ENCODE measurements at places on chromosomes 2 and 18.

DNA sequence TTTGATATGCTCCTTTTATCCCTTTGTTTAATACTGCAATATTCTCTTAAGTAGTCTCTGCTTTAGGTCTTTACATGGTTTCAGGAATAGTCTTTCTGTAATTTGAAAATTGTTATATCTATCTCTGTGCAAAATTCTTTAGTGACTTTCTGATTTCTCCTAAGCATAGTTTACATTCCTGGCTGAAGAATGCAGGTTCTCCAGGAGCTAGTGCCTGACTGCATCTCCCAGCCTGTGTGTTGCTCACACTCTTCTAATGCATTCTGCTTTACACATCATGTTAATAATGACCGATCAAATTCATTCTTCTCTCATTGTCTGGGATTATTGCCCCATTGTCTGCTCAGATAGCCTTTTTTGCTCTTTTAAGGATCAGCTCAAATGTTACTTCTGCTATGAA, 1349.2 kb downstream of the DSC3 start:
- H3K27ac ChIP-seq: no peak overlapping the region
- DNase-seq: no peak
- H3K4me1 ChIP-seq: no peaks in the 10 kb centered on the region

DNA sequence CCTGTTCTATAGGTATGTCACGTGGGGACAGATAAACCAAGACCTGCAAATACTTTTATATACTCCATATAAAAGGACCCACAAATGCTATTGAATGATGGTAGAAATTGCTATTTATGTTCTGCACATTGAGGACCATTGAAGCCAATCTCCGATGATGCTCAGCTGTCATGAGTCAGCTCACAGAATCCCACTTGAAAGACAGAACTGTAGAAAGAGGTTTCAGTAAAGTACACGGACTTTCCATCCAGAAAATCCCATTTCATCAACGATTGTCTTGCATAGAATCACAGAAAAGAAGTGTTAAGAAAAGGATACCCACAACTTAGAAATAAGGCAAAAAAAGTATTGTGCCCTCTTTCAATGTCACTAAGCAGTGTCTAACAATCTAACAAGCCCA, 169.0 kb upstream of the COPS8 start:
- H3K4me1 ChIP-seq: no peaks in the 10 kb centered on the region
- H3K36me3 ChIP-seq: no peaks in the 10 kb centered on the region
- no peak overlapping the region for H3K27ac ChIP-seq
- H3K27me3 ChIP-seq: no peaks in the 10 kb centered on the region

- H3K27ac ChIP-seq: no peak overlapping the region
- no peak overlapping the region for H3K4me3 ChIP-seq
- no peak for DNase-seq
These were observed 903.0 kb upstream of the DDX18 start for GRCh38 chr2:116911540-116911939.

DNA sequence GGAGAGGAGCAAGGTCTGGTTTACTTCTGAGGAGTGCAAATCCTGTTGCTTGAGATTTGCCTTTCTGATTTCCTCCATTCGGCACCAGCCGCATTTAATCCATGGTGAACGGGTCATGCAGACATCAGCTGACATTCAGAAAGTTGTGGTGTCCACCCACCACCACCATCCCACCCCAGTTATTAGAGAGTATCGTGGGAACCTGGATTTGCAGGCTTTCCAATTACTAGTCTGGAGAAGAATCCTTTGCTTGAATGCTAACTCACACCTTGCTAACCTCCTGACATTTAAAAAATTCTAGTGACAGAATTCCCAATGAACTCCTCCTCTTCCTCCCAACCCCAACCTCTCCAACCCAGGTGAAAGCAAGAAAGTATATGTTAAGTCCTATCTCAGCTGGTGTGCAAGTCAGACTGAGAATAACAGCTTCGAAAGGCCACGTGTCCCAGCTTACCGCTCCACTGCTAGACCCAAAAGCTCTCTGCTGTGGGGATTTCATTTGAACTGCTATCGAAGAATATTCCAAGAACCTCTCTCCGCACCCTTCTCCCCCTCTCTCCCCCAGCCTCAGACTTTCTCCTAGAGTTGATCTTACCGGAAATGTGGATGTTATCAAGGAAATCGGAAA, 17.7 kb downstream of the BCL11A start:
- H3K27me3 ChIP-seq: no peaks in the 10 kb centered on the region
- peaks cover 1% of the 10 kb centered on the region for H3K36me3 ChIP-seq
- no peak overlapping the region for H3K4me3 ChIP-seq

DNA sequence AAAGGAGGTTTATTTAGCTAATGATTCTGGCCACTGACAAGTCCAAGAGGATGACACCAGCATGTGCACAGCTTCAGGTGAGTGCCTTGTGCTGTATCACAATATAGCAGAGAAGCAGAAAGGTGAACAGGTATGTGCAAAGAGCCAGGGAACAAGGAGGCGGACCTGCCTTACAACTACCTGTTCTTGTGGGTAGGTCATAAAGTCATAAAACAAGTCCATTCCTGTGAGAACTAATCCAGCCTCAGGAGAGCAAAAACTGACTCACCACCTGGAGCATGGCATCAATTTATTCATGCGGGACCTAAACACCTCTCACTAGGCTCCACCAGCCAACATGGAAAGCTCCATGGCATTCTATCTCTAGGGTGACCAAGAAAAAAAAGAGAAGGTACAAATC, 234.2 kb downstream of the ASXL3 start:
- H3K4me3 ChIP-seq: no peak overlapping the region
- DNase-seq: no peak
- no peaks in the 10 kb centered on the region for H3K4me1 ChIP-seq
- H3K27me3 ChIP-seq: no peaks in the 10 kb centered on the region

- no peak overlapping the region for H3K27ac ChIP-seq
- no peak overlapping the region for H3K4me3 ChIP-seq
- H3K27me3 ChIP-seq: no peaks in the 10 kb centered on the region
These were observed 52.0 kb downstream of the PXDN start for GRCh38 chr2:1692342-1692741.
